GM23248 (cell line): ENCODE measurements at places on chromosomes 11 and 22. TPM values are rescaled to one million over a fixed set of nuclear protein-coding genes. Genes with fewer than 3 reads are reported as not detected.

GGTLC3 gene
- not detected in 2 replicates for total RNA-seq

RTN4R gene
- 1.4 TPM in 1 of 2 replicates, not detected in the other for total RNA-seq

IGF2 gene
- total RNA-seq: not detected in 2 replicates

DNA sequence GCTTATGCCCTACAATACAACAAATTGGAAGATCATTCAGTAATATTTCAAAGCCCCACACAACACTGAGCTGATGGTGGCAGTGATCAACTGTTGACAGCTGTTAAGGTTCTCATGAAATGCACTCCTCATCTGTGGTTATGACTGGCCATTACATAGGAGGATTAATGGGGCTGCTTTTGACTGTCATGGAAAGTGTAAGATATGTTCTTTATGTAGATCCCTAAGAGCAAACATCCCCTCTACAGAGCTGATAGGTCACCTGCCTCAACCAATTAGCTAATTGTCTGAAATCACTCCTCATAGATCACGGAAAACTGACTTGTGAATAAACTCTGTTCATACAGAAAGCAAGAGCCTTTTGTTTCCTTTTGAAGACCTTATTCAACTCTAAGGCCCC lies 78.1 kb downstream of the GAB2 start:
- no peak overlapping the region for H3K4me3 ChIP-seq
- H3K4me1 ChIP-seq: peaks cover 8% of the 10 kb centered on the region
- H3K36me3 ChIP-seq: no peaks in the 10 kb centered on the region
- no peaks in the 10 kb centered on the region for H3K27me3 ChIP-seq

DNA sequence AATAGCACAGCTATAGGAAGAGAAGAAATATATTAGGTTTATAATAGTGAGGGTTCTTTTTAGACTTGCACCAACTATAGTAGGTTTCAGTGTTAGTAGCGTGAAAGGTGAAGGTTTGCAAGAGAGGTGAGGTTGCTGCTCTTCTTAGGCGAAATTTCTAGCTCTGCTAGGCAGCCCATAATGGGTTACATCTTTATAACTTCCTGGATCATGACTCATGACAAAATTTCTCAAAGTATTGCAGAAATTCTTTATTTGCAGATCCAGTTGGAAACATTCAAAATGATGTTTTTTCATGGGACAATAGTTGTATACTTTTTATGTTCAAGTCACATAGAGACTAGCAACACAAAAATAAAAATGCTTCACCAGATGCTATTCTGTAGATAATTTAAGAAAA lies 260.0 kb downstream of the SOX6 start:
- DNase-seq: peak; percentile 30
- H3K36me3 ChIP-seq: no peaks in the 10 kb centered on the region
- no peak overlapping the region for H3K27ac ChIP-seq
- no peak overlapping the region for H3K4me3 ChIP-seq
- no peaks in the 10 kb centered on the region for H3K27me3 ChIP-seq

- no peak overlapping the region for H3K4me3 ChIP-seq
- H3K27me3 ChIP-seq: peaks cover 18% of the 10 kb centered on the region; the same call in 1 of the 2 replicates
- no peak overlapping the region for H3K27ac ChIP-seq
- DNase-seq: peak; percentile 15
These were observed 41.4 kb upstream of the TTLL12 start for GRCh38 chr22:43228330-43228729.

OR51I1 gene
- not detected in 2 replicates for total RNA-seq

DNA sequence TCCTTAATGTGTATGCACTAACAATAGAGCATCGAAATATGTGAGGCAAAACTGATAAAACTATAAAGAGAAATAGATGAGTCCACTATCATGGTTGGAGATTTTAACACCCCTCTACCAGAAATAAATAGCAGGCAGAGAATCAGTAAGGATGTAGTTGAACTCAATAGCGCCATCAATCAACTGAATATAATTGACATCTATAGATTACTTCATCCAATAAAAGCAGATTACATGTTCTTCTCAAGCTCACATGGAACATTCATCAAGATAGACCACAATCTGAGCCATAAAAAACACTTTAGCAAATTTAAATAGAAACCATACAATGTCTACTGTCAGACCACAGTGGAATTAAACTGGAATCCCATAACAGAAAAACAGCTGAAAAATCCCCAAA lies 46.9 kb upstream of the NUP160 start:
- no peak overlapping the region for H3K27ac ChIP-seq
- no peak overlapping the region for H3K4me3 ChIP-seq
- H3K27me3 ChIP-seq: no peaks in the 10 kb centered on the region
- no peak for DNase-seq

DNA sequence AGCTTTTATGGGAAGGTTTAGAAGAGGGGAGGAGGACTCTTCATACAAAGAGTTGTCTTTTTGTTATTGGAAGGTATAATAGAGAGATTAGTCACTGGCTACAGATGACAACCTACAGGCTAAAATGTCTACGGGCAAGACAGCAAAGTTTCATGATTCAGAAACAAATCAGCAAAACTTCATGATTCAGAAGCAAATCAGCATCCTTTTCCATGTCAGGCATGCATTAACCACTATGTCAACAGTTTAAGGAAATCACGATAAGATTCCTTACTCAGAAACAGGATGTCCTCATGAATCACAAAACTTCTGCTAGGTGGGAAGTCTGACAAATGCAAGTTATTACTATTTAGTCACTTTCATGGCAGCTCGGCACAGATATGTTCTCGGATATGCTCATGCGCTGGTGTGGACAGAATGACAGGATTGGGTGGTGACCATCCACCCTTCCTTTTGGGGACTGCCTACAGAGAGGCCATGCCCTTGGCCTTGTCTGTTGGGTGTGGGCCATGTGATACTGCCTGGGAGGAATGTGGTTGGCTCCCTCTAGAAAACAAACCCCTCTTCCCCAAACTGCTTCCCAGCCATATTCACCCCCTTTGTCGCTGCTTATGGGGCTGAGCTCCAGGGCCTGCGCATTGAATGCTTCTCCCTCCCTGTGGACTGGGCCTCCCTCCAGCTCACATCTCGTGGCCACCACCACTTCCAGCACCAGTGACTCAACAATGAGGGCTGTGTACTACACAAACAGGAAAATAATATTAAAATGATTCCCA lies 10.1 kb downstream of the C11orf91 start:
- H3K36me3 ChIP-seq: no peaks in the 10 kb centered on the region
- H3K4me1 ChIP-seq: peaks cover 59% of the 10 kb centered on the region
- H3K27ac ChIP-seq: peak overlapping the region; percentile 98
- H3K27me3 ChIP-seq: no peaks in the 10 kb centered on the region

- H3K27ac ChIP-seq: no peak overlapping the region
- H3K4me3 ChIP-seq: no peak overlapping the region
- DNase-seq: no peak
- no peaks in the 10 kb centered on the region for H3K36me3 ChIP-seq
- peaks cover 9% of the 10 kb centered on the region for H3K4me1 ChIP-seq
- H3K27me3 ChIP-seq: peaks cover 54% of the 10 kb centered on the region
These were observed 17.3 kb upstream of the SYT8 start for GRCh38 chr11:1817511-1817910.

DNA sequence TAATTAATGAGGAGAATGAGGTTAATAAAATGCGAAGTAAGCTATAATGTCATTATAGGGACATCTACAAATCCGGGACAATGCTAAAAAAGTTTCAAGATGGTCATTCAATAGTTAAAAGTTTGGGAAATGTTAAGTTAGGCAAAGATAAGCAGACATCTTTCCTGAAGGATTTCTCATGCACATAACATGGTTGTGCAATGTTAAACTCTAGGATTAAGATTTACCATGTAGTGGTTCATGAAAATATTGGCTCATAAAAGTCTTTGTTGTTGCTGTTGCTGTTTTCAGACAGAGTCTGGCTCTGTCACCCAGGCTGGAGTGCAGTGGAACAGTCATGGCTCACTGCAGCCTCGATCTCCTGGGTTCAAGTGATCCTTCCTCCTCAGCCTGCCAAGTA lies 751.5 kb upstream of the CCDC179 start:
- H3K27ac ChIP-seq: no peak overlapping the region
- H3K4me1 ChIP-seq: no peaks in the 10 kb centered on the region
- H3K27me3 ChIP-seq: no peaks in the 10 kb centered on the region
- H3K4me3 ChIP-seq: no peak overlapping the region
- no peak for DNase-seq

- H3K27me3 ChIP-seq: no peaks in the 10 kb centered on the region
- H3K27ac ChIP-seq: no peak overlapping the region
- H3K4me1 ChIP-seq: no peaks in the 10 kb centered on the region
- no peak overlapping the region for H3K4me3 ChIP-seq
- H3K36me3 ChIP-seq: no peaks in the 10 kb centered on the region
- DNase-seq: no peak
These were observed 8.3 kb upstream of the MYRF start for GRCh38 chr11:61744181-61744580.

GRCh38 chr11:81380395-81380794 lies 1353.3 kb downstream of the FAM181B start:
- H3K27ac ChIP-seq: no peak overlapping the region
- H3K36me3 ChIP-seq: no peaks in the 10 kb centered on the region
- H3K4me1 ChIP-seq: no peaks in the 10 kb centered on the region

- H3K36me3 ChIP-seq: no peaks in the 10 kb centered on the region
- H3K27me3 ChIP-seq: peaks cover 40% of the 10 kb centered on the region
- H3K4me1 ChIP-seq: no peaks in the 10 kb centered on the region
These were observed 21.7 kb downstream of the KCNJ1 start for GRCh38 chr11:128845334-128845780.
